CMK (cell line): ENCODE measurements at places on chromosomes 11 and 22.

GRCh38 chr11:36108881-36109589, 165.2 kb downstream of the LDLRAD3 start:
- DNase-seq, result no peak

- DNase-seq, result no peak
Observed at GRCh38 chr11:864898-865297, 22.2 kb downstream of the TSPAN4 start.

DNA sequence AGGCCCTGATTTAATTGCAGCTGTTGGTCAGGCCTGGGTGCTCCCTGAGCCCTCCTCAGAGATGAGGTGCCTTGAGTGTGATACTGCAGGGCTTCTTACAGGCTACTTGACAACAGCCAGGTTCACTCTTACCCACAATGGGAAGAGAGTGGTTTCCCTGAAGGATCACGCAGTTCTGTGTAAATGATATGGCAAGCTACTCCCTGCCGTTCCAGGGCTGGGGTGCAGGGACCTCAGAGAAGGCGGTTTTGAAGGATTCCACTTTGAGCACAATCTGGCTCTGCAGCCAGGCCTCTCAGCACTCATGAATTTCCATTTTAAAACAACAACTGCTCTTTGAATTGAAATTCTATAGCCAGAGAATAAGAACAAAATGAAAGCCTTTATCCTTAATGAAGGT, 92.9 kb downstream of the SLC17A6 start:
- DNase-seq, result no peak

DNA sequence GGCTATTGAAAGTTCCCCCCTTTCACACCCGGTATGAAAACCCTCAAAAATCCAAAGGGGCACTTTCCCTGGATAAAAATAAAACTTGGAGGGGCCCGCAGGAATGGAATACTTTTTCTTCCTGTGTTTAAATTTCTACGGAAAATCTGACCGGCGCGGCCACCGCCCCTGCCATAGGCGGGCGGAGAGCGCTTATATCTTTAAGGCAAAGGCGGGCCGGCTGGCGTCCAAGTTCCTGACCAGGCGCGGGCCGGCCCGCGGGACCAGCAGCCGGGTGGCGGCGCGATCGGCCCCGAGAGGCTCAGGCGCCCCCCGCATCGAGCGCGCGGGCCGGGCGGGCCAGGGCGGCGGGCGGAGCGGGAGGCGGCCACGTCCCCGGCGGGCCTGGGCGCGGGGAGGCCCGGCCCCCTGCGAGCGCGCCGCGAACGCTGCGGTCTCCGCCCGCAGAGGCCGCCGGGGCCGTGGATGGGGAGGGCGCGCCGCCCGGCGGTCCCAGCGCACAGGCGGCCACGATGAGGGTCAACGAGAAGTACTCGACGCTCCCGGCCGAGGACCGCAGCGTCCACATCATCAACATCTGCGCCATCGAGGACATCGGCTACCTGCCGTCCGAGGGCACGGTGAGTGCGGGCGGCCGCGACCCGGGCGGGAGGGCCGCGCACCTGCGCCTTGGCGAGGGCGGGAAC, at the start of gene ANO1:
Gene ANO1, plus strand, starts transcription at position 223 of the 686 bp plus-strand sequence. Its CDS starts 290 bp downstream, at position 513.
- DNase-seq, result no peak

GRCh38 chr11:86673872-86674750, 1.7 kb upstream of the ME3 start:
- DNase-seq, result no peak

- no peak for DNase-seq
Observed at GRCh38 chr22:22022947-22023534, 40.5 kb upstream of the TOP3B start.

GRCh38 chr11:11252403-11252802, 100.6 kb downstream of the CSNK2A3 start:
- DNase-seq, result no peak

- DNase-seq, result no peak
Observed at GRCh38 chr11:125036933-125037332, 26.2 kb upstream of the SLC37A2 start.

GRCh38 chr11:113684496-113684895, 21.6 kb downstream of the TMPRSS5 start:
- DNase-seq, result no peak

- no peak for DNase-seq
Observed at GRCh38 chr11:17542249-17542648, 2.0 kb downstream of the USH1C start.

DNA sequence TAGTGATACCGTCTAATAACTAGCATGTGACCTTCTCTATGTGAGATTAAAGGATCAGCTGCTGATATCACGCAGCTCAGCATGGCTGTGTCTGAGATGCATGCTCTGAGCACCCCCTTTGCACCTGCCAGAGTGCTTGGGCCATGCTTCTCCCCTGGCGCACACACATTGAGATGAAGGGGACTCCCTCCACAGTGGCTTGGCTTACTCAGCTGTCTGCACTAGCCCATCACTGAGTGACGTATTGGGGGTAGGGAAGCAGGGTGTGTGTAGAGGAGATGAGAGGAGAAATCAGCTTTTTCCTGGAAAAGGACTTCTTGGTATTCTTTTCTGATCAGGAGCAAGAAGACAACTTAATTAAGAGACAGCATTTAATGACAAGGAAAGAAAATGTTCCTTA, 216.5 kb downstream of the BLID start:
- DNase-seq, result no peak

GRCh38 chr11:22197139-22198005, 4.5 kb downstream of the ANO5 start:
- no peak for DNase-seq

DNA sequence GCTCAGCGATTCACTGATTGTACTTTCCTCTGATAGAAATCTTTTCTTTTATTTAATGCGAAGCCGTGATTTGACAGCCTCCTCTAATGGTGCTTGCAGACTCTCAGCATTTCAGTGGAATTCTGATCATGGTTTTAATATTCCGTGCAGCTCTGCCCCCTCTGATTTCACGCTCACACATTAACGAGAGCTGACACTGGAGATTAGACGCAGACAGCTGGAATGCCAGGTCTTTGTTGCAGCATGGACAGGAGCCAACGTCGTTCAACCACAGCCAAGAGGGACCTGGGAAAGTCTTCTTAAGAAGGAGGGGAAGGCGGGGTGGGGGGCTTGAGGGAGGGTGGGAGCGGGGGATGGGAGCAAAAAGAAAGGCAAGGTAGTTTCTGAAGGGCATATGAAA, 186.4 kb downstream of the BLID start:
- DNase-seq, result no peak

DNA sequence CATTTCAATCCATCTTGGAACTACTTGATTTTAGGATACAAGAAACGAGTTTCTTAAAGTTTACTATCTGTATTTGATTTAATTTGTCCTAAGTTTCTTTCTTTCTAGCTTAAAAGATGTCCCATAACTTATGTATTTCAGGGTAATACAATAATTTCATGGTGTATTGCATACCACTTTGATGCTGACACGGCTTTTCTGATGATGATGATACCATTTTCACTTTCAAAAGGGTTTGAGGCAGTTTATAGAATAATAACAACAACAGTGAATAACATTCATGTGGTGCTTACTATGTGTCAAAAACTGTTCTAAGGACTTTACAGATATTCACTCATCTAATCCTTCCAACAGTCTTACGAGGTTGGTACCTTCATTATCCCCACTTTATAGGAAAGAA, 33.2 kb upstream of the POU2AF1 start:
- DNase-seq, result no peak

- DNase-seq, result no peak
Observed at GRCh38 chr11:86184728-86185380, 59.7 kb upstream of the EED start.

DNA sequence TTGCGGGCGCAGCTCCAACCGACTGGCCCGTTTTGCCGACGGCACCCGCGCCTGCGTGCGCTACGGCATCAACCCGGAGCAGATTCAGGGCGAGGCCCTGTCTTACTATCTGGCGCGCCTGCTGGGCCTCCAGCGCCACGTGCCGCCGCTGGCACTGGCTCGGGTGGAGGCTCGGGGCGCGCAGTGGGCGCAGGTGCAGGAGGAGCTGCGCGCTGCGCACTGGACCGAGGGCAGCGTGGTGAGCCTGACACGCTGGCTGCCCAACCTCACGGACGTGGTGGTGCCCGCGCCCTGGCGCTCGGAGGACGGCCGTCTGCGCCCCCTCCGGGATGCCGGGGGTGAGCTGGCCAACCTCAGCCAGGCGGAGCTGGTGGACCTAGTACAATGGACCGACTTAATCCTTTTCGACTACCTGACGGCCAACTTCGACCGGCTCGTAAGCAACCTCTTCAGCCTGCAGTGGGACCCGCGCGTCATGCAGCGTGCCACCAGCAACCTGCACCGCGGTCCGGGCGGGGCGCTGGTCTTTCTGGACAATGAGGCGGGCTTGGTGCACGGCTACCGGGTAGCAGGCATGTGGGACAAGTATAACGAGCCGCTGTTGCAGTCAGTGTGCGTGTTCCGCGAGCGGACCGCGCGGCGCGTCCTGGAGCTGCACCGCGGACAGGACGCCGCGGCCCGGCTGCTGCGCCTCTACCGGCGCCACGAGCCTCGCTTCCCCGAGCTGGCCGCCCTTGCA, 1.0 kb downstream of the FJX1 start:
- no peak for DNase-seq

GRCh38 chr22:41762980-41763779, 37.3 kb upstream of the CCDC134 start:
- DNase-seq, result no peak

GRCh38 chr11:67648796-67649613, 1.5 kb downstream of the ACY3 start:
- no peak for DNase-seq

GRCh38 chr11:2830030-2830812, 55.4 kb downstream of the CDKN1C start:
- DNase-seq, result no peak

GRCh38 chr11:696955-697491, 1.4 kb downstream of the TMEM80 start:
- DNase-seq, result no peak

DNA sequence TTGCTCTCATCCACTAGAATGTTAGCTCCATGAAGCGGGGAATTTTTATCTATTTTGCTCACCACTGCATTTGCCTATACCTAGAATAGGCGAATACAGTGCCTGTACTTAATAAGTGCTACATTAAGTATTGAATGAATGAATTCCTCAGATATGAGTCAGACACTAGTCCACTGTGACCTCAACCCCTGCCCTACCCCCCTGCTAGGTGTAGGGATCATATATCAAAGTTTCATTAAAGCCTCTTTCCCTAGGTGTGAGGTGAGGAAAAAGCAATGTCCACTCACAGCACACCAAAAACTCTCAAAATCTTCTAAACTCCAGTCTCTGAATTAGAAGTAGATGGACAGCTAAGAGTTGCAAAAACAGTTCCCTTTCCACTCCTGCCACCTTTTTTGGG, 9.8 kb upstream of the PSMA1 start:
- DNase-seq, result no peak

DNA sequence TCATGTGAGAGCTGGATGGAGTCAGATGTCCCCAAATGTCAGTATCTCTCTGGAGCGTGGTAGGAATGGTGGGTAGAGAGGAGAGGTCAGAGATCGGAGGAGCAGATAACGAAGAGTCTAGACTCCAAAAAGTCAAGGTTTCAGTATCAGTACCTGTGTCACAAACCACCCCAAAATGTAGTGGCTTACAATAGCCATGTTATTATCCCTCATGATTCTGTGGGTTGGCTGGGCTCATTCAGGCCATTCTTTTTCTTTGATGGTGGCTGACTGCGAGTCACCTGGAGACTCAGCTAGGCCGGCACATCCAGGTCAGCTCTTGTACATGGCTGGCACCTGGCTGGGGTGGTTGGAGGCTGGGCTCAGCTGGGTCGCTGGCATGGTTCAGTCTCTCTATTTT, 7.3 kb upstream of the SSTR3 start:
- DNase-seq, result no peak

DNA sequence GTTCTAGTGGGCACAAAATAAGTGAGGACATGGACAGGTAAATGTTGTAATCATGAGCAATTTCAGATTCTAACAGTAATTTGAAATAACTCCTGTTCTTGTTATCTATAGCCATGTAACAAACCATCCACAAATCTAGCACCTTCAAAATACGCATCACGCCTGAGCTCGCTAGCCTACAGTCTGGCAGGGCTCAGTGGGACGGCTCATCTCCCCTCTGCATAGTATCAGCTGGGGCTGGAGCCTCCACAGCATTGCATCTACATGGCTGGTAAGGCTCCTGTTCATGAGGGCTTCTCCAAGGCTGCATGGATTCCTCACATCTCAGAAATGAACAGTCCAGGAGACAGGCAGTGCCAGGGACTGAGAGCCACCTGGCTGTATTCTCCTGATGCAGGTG, 112.6 kb downstream of the KCNQ1 start:
- DNase-seq, result no peak

DNA sequence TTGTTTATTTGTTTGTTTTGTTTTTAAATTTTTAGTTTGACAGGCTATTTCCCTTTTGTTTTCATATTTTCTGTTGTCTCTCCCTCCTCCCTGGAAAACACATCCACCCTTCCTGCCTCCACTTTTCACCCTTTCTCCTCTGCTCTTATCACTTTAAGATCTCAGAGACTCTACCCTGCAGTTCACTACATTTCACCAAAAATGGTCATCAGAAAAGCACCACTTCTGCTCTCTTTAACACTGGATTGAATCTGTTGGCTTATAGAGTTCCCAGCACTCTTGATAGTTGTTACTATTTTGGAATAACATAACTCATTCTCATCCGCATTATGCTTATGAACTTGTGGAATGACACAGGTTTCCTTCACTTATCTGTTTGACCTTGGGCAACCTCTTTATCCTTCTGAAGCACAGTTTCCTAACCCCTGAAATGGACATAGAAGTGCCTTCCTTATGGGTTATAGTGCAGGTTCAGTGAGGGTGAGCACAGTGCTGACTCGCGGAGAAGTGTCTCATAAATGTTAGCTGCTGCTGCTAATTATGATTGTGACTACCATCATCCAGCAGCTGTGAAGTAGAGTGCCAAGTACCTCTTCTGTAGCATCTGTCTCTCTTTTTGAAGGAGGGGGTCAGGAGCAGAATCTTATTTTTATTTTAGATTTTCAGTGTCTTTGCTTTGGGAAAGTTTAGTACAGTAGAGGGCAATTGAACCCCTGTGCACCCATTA, 15.0 kb downstream of the TEAD1 start:
- DNase-seq, result no peak

GRCh38 chr11:61764606-61765260, 12.3 kb downstream of the MYRF start:
- no peak for DNase-seq

DNA sequence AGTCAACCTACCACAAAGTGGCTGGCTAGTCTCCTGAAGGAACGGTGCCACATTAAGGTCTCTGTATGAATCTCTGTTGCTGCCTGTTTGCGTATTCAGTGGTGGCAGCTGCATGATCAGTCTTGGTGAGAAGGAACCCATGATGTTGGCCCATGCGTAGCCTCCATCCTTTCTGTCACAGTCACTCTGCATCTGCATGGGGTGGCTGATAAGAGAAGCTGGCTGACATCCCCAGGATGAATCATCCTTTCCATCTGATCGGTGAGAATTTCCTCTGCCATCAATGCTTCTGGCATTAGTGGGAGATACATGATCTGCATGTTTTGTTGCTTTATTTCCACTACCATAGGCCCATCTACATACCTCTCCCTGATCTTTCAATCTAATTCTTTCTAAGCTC, 199.0 kb upstream of the NECTIN1 start:
- DNase-seq, result no peak

GRCh38 chr11:131375915-131376314, 5.5 kb downstream of the NTM start:
- DNase-seq, result no peak
